Activated CD4-positive, alpha-beta T cell treated with anti-CD3 and anti-CD28 coated beads for 48 hours (primary cell): ENCODE measurements at places on chromosomes 3 and 15.
A peak's percentile ranks its signal among the peaks of the same experiment; 100 is the strongest.

- no peak for DNase-seq
Observed at GRCh38 chr15:58597943-58598828, 151.3 kb downstream of the ADAM10 start.

GRCh38 chr3:183577346-183577745 lies 21.8 kb upstream of the KLHL6 start:
- no peak for DNase-seq

- DNase-seq, result no peak
Observed at GRCh38 chr3:4077950-4078349, 225.2 kb upstream of the SETMAR start.

DNA sequence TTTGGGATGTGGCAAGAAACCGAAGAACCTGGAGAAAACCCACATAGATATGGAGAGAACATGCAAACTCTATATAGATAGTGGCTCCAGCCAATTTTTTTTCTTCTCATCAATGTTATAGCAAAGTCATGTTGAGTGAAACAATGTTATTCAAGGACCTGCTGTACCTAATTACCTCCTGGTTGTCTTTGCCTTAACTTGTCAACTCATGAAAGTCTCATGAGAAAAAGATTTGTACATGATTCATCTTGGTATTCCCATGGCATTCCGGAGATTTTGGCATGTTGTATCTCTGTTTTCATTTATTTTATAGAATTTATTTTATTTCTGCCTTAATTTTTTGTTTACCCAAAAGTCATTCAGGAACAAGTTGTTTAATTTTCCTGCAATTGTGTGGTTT lies 303.8 kb upstream of the CDIN1 start:
- DNase-seq, result no peak

DNA sequence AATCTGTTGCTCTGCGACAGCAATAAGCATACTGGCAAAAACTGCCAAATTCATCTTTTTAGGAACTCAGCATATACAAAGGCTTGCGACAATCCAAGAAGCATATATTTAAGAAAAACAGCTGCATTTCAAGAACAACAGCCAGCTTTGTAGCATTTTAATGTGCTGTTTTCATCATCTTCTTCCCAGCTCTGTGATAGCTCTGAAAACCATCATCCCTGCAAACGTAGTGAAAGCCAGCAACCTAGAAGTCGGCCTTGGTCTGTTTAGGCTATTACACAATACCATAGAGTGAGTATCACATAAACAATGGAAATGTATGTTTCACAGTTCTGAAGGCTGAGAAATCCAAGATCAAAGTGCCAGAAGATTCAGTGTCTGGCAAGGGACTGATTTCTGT lies 187.5 kb downstream of the NAALADL2 start:
- DNase-seq, result no peak

- no peak for DNase-seq
Observed at GRCh38 chr15:68061171-68061570, 7.1 kb downstream of the PIAS1 start.

GRCh38 chr15:93035953-93036810 lies 52.8 kb downstream of the RGMA start:
- DNase-seq, result peak; percentile 61

GRCh38 chr3:17055374-17056276 lies 170.9 kb downstream of the PLCL2 start:
- no peak for DNase-seq

DNA sequence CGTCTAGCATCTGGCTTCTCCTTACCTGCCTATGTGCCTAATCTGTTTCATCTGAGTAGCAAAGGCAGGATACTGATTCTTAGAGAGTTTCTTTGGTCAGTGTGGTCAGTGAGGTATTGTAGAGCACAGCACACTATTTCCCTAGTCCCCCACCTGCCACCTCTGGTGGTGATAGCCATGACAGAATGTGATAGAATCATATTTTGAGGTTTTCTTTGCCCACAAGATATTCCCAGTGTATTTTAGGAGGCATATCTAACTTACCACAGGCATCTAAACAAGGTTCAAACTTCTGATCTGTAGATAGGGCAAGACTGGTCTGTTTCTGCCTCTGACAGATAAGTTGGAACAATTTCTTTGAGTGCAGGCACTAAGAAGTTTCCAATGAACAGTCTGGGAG lies 188.0 kb downstream of the SOX2 start:
- no peak for DNase-seq

DNA sequence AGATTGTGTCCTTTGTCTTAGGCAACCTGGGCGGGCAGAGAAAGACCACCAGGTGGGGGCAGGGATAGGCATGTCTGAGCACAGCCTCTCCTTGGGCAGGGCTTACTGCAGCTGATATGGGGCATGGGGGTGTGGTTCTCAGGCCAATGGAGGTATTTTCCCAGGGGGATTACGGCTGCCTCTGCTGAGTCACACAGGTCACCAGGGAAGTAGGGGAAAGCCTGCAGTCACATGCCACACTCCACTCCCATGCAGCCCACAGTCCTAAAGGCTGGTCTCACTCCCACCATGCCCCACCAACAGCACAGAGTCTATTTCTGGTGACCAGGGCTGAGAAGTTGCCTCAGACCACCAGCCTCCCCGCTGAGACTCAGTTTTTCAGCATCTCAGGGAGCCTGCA lies 466.4 kb downstream of the DIPK2A start:
- no peak for DNase-seq
